ENCODE measurements at places on chromosomes 3 and 15.

DNA sequence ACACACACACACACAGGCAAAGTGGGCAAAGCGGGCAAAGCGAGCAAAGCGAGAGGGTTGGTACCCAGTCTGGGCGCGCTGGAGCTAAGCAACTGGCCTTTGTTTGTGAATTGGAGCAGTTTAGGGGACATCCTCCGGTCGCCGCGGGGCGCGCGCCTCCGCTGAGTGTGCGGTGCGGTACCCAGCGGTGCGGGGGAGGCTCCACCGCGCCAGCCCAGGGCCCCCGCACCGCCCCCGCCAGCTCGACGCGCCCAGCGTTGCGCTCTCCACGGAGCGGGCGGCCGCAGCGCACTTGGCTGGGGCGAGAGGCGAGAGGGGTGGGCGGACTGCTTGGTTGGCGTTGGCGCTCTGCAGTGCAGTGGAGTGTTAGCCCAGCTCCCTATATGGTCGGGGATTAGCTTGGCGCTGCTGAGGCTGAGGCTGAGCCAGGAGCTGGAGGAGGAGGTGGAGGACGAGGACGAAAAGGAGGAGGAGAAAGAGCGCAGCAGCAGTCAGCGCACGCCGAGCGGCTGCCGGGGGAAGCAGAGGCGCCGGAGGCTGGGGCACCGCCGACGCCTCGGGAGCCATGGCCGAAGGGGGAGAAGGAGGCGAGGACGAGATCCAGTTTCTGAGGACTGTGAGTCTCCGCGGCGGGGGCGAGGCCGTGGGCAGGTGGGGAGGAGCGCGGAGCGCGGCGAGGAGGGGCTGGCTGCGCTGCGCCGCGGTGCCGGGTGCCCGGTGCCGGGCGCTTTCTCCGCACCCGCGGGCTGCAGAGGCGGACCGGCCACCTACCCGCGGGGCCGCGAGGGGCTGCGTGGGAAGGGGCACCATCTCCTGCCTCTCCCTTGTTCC is at the start of gene RYR3:
Gene RYR3, plus strand, starts transcription at position 487 of the 831 bp plus-strand sequence. Its CDS starts 79 bp downstream, at position 566.
- DNase-seq, result no peak

DNA sequence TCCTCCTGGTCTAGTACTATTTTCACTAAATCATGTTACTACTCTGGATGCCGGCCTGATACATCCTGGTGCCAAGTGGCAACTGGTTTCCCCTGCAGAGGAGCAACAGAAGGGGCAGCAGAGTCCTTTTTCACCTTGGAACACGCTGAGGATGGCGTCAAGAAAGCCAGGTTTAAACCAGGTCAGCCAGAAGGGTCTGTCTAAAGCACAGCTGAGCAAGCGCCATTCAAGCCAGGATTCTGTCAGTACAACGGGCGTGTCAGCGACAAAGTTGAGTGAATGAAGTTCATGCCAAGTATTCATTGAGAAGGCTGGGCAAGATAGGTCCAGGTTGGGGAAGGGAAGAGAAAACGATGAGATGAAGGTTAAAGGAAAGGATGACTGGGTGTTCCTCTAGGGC is 88.2 kb downstream of the FBN1 start:
- no peak for DNase-seq

DNA sequence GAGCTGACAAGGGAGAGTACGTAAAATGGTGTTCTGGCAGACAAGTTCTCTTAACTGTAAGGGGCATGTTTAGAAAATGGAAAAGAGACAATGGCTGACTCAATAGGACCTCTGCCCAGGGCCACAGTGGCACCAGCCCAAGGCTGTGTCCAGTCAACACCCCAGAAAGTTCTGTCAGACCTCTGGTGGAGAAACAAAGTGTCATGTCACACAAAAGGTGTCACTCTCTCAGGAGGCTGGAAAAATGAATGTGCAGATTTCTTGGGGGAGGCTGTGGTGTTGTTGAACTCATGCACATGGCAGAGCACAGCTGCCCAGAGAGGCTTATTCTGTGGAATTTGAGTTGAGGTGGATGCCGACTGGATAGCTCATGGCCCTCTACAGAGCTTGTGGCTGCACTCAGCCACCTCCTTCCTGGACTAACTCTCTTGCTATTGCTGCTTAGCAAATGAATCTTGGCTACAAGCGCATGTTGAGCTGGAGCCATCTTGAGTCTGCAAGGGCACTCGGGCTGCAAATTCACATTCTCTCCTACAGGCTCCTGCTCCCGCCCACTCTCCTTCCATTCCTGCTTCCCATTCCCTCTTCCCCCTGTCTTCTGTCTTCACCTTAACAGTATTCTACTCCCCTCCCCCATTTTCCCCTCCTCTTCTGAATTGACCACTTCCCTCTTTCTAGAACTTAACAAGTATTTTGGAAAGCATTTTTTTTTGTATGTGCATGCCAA is 55.8 kb upstream of the SLC7A14 start:
- DNase-seq, result no peak

DNA sequence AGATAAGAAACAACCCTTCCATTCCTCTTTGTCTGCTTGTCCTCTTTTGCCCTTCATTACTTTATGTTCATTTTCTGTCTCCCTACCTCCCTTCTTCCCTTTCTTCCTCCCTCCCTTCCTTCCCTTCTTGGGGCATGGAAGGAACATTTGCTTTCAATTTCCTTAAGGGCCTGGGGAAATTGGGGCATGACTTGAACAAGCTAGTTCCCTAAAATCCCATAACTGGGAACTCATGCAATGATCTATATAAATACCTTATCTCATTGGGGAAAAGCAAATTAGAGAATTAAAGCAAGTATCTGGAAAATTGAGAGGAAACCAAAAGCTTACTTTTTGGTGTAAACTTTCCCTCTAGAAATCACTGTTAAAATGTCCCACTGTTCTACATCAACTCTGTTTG is 35.7 kb downstream of the BOC start:
- DNase-seq, result no peak

- DNase-seq, result no peak
Measured at GRCh38 chr3:8982509-8982908, 19.2 kb upstream of the RAD18 start.

DNA sequence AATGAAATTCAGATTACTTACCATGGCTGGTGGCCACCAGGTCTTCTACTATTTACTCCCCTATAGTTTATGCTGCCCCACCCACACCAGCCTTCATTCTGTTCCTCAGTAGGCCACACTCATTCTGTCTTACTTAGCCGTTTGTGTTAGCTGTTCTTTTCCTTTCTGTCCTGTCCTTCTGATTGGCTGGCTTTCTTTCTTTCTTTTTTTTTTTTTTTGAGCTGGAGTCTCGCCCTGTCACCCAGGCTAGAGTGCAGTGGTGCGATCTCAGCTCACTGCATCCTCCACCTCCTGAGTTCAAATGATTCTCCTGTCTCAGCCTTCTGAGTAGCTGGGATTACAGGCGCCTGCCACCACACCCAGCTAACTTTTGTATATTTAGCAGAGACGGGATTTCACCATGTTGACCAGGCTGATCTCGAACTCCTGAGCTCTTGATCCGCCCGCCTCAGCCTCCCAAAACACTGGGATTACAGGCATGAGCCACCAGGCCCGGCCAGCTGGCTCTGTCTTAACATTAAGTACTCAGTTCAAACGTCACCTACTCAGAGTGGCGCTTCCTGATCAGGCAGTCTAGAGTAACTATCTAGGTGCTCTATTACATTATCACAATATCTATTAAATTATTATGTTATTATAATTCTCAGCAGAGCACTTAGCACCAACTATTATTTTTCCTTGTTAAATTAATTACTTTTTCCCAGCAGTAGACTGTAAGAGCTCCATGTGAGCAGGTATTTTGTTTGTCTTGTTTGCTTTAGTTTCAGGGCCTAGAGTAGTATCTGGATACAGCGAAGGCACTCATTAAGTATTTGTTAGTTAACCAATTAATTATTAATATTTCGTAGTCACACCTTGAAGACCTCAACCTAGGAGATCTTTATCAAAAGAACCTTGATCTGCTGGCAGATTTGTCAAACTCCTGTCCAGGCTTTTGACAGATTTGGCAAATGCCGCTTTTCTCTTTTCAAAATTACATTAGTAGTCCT is 6.4 kb downstream of the CMSS1 start:
- no peak for DNase-seq

GRCh38 chr15:78922527-78922926 is 22.3 kb downstream of the CTSH start:
- no peak for DNase-seq

DNA sequence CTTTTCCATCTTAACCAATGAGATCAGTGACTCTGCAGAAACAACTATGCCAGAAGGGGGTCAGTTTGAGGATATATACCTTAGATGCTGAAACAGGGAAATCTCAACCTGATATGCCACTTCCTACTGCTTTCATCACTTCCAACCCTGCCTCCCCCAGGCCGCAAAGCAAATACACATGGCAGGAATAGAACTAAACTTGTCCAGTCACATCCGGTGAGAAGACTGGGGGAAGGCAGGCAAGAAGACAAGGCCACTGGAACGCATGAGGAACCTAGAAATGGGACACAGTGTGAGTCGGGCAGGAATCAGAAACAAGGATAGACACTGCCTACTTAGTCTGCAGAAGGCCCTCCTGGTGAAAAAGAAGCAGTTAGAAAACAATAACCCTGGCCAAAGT is 90.6 kb downstream of the MYO5A start:
- no peak for DNase-seq

DNA sequence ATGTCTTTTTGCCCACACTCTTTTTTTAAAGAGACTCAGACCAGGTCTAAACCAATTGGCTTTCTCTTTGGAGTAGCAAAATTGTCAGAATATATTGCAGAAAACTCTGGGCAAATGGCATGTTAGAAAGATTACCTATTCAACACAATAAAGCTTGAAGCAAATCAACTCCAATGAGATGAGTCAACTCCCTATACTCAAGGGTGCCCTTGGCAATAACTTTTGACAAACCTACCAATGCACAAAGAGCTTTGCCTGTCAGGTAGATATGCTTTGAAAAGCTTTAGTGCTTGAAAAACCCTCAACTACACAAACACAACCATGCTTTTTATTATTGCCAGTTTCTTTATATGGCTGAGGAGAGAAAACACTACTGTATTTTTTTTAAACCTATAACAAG is 137.7 kb upstream of the GRM7 start:
- DNase-seq, result no peak
